ENCODE measurements at places on chromosomes 3 and 15.

DNA sequence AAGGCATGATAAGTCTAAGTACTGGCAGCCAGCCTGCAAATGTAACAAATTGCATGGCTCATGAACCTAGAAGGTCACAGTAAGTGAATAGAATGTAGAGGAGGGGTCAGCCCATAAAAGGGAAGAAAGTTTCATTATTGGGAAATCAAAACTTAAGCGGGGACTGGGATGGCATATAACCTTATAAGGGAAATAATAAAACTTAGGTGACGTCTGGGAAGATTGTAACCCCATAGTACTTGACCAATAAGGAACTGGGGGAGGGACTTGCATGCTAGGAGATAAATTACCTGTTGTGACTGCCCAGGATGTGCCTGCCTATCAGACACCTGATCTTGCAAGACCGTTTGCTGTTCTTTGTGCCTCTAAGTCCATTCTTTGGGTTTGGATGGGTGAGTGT, 28.1 kb upstream of the MCTP2 start:
- DNase-seq: no peak

DNA sequence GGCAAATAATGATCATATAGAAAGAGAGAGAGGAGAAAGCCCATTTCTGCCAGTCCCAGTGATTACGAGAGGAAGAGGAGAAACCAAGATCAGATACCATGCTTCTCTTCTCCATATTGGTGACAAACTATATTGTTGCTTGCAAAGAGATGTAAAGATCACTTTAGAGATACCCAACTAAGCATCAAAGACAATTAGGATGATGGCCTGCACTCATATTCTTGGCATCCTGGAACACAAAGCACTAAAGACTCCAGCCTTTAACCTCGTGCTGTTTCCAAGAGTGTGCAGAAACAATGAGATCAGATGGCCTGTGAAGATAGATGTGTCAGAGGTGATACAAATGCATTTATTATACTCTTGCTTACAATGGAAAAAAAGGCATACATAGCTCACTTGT, 170.7 kb upstream of the TP63 start:
- no peak for DNase-seq

- no peak for DNase-seq
Measured at GRCh38 chr3:174355505-174355904, 503.6 kb upstream of the NAALADL2 start.

DNA sequence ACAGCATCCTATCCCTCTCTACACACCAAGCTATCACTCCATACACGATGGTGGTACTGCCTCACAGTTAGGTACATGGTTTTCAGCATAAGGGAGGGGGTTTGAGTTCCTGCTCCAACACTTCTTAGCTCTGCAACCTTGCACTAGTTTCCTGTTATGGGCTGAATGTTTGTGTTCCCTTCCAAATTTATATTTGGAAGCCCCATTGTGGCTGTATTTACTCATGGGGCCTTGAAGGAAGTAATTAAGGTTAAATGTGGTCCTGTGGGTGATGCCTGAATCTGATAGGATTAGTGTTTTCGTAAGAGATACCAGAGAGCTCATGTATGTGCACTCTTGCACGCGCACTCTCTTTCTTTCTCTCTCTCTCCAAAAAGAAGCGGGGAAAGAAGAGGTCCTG, 259.4 kb downstream of the RORA start:
- no peak for DNase-seq

GRCh38 chr3:78765671-78766485, 1001.9 kb downstream of the ROBO1 start:
- no peak for DNase-seq

- no peak for DNase-seq
Measured at GRCh38 chr3:128287216-128287615, 133.9 kb downstream of the EEFSEC start.

DNA sequence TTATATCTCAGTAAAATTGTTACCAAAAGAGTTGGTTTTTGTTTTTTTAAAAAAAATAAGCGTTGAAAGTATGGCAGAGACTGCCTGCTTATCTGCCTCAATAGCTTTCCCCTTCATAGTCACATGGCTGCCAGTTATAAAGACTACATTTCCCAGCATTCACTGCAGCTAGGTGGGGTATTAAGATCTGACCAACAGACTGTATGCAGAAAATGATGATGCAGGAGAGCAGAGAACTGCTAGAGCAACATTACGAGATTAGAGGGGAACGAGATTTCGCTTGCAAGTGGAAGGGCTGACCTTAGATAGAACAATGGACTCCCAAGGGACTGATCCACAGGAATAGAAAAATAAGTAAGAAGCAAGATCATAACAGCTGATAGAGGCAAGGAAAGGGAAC, 14.3 kb downstream of the RHOA start:
- DNase-seq: peak; percentile 77
